ENCODE measurements at places on chromosomes 2 and 18.
A peak's percentile ranks its signal among the peaks of the same experiment; 100 is the strongest.

GRCh38 chr2:162092008-162092390 lies 18.0 kb upstream of the DPP4 start:
- DNase-seq = no peak

GRCh38 chr2:197256547-197257170 lies 53.9 kb downstream of the ANKRD44 start:
- DNase-seq = no peak

GRCh38 chr2:43636621-43637020 lies 439 bp upstream of the PLEKHH2 start:
- no peak for DNase-seq

- DNase-seq = no peak
These were observed 1.2 kb downstream of the CDH20 start for GRCh38 chr18:61334491-61334850.

DNA sequence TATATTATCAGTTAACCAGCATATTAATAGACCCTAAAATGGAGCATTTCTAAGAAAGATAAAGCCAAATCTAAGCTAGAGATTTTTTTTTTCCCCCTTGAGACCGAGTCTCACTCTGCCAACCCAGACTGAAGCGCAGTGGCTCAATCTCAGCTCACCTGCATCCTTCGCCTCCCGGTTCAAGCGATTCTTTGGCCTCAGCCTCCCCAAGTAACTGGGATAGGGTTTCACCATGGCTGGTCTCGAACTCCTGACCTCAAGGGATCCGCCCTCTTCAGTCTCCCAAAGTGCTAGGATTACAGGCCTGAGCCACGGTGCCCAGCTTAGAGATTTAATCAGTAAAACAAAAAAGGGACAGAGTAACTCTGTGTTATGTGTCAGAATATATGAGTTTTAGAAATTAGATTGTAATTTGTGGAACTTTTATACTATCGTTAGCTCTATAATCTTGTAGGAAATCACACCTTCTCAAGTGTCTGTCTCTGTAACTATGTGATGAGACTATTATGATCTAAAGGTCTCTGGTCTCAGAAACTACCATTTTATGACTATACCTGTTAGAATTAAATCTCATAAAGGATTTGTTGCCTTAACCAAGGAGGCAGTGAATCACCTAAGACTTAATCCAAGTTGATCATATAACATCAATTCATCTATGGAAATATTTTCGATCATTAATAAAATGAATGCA lies 34.0 kb downstream of the YWHAQ start:
- DNase-seq = no peak

- no peak for DNase-seq
These were observed 20.4 kb downstream of the GPC1 start for GRCh38 chr2:240455647-240456446.

DNA sequence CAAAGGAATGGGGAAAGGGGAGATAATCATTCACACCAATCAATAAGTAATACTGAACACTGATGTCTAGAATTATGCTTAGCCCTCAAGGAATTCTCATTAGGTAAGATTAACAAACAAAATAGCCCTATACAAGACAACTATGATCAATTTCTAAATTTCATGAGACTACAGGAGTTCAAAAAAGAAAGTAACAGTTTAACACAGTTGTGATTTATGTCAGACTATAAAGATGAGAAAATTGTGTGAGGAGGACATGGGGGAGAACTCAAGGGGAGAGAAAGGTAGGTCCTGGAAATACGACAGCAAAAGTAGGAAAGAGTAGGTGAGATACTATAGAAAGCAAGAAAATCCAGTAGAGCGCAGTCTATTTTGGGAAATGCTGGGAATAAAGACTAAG lies 14.9 kb downstream of the ROCK1 start:
- no peak for DNase-seq

DNA sequence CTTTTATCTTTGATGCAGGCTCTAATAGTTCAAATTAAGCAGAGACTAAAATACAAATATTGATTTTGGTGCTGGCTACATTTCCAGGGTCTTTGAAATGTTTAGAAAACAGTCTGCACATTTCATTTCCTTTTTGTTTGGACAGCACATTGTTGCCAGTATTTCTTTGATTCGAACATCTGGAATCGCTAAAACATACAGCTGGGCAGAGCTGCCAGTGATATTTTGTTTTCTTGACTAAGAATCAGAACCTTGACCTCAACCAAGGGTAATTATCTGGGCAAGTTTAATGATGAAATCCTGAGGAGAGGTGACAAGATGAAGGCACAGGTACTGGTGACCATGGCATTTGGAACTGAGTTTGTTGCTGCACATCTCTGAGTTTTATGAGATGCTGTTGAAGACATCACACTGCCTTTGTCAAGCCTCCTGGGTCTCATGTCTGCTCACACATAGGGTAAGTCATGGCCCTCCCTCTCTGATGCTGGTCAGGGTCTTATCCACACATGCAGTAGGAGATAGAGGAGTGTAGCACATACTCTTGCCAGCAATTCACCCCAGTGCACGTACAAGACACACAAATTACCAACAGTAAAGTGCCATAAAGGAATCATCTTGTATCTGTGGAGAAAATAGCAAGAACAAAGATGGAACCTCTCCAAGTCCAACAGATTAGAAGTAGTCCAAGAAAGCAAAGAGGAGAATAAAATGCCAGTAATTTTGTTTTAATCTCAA lies 391.9 kb downstream of the RND3 start:
- DNase-seq = no peak

DNA sequence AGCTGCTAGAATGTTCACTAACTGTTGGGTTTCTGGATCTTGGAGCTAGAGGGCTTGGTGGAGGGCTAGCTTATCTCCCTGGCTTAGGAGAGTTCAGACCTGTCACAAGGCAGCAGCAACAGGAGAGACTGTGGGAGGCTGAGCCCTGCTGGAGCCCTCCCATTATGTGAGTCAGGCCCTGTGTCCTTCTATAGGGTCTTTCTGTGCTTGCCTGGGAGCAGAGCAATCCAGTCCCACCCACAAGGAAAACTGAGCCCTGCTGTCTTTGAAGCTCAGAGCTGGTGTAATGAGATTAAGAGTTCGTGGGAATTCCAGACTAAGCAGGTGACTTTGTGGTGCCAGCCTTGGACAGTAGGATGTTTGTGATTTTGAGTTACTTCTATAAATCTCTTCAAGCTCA lies 249.0 kb downstream of the TTC32 start:
- no peak for DNase-seq

DNA sequence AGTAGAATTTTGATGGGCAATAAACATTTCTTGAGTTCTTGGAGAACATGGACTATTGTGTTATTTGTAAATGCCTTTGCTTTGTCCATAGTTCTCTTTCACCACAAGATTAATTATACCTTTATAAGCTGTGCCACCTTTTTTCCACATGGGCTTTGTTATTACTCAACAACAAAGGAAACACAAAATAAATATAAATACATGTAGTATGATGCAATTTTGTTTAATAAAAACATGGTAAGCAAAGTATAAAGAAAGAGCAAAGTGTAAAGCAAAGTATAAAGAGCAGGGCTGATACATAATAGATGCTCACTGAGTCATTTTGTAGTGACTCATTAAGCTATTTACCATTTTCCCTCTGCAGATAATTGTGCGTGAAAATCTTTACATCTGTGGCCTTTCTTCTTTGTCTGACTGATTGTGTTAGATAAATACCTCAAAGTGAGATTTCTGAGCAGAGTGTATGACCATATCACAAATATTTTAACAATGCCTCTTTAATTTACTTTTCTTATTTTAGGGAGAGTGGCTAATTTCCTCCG lies 80.9 kb downstream of the CERS6 start:
- no peak for DNase-seq

DNA sequence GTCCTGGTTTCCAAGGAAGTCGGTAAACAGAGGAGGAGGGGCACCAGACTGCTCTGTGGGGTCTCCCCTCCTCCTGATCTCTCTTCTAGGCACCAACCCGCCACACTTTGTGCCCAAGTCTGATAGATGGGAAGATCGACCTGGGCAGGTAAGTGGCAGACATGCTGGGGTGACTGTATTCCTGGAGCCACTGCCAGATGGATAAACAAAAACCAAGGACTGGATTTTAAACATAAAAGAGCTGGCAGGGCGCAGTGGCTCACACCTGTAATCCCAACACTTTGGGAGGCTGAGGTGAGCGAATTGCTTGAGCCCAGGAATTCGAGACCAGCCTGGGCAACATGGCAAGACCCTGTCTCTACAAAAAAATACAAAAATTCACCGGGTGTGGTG lies 181.2 kb downstream of the ANAPC1 start:
- DNase-seq = peak; percentile 20

DNA sequence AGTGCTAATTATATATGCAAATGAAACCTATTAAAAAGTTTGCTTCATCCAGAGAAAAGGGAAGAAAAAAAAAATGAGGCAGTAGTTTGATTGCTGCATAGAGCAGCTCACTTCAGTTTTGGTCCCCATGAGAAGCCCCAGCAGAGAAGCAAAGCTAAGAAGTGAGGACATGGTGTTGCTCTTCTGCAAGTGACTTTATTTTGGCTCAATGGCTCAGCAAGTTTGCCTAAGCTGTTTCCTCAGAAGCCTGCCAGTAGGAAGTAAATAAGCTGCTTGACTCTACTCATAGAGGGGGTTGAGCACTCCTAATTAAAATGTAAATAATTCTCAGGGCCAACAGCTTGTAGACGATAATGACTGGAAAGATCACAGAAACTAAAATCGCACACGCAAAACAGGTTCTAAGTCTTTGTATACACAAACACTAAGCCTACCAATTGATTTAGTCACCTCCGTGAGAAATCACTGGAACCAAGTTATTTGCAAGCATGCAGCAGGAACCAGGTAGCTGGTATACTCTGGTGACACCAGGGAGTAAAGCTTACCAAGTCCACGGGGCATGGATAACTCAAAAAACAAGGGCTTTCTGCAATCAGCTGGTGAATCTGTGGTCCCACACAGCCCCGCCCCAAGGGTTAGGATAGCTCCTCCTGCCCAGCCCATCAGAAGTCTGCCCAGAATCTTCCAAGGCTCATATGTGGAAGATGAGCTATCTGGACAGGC lies 39.7 kb upstream of the NABP1 start:
- DNase-seq = no peak

GRCh38 chr2:222445227-222445626 lies 20.9 kb downstream of the SGPP2 start:
- DNase-seq = no peak

GRCh38 chr2:15939854-15940660 lies at the start of gene MYCN:
TSS of gene MYCN (plus strand) at chr2:15940550. CDS start at chr2:15942065, 1,515 bp downstream.
- DNase-seq = peak; percentile 84

- no peak for DNase-seq
These were observed 246.9 kb downstream of the LDLRAD4 start for GRCh38 chr18:13465476-13465875.

DNA sequence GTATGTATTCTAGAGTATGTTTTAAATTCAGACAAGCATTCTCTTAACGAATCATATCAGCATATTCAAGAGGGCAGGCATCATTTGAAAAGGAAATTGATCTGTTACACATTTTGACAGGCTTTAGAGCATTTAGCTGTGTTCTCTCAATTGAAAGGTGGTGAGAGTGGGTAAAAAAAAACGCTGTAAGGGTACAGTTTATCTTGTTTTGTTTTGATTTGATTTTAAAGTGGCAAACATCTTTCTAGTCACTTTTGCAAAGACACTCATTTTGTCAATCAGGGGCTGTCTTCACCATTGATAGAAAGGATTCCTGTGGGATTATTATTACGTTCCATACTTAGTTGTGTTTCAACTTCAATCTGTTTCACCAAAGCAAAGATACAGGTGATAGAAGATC lies 2.2 kb downstream of the CDH19 start:
- DNase-seq = no peak

- no peak for DNase-seq
These were observed 97.1 kb downstream of the USP40 start for GRCh38 chr2:233469261-233470010.

DNA sequence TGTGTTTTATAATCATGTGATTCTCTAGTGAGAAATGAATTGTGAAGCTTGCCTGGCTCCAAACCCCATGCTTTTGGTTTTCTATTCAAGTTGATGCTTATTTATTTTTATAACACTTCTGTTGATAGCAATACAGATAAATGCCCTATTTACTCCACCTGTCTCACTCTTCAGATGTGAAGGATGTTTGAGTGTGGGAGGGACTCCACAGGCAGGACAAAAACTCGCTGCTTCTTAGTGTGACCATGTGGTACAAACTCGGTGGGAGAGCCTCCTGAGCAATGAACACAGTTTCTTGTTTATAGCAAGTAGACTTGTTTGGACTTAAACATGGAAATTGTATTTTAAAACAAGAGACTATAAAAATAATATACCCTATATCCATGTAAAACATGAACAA lies 219.7 kb downstream of the GULP1 start:
- DNase-seq = no peak

DNA sequence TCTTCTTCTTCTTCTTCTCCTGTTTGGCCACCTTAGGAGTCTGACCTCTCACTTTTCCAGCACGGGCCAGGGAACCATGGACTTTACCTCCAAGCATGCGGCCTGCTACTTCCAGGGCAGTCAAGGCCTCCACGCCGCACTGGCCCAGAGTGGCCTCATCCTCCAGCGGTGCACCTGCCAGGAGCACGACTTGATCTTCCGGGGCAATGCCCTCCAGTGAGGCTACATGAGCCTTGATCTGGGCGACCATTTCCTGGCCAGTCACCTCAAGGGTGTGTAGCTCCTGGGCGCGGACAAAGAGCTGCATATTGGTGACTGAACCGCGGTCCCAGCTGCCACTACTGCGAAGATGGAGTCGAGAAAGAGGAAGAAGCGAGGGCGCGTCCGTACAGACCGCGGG lies 67.1 kb downstream of the DIPK1C start:
- DNase-seq = no peak

DNA sequence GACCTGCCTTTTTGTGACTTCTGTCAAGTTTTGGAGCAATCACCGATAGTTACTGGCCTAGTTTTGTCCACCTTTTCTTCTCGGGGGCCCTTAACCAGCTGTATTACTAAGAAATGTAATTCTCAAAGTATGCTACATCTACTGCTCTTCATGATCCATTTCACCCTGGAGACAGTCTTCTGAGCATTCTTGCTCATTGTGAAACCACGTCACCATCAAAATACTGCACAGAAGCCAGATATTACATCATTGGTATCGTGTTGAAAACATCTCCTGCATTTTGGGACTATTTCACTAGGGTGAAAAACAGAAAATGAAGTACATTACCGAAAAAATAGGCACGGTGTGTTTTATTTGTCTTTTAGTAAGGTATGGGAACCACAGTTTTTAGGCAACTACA lies 11.7 kb downstream of the LYPD6B start:
- no peak for DNase-seq

GRCh38 chr2:27954221-27954673 lies 63.7 kb downstream of the BABAM2 start:
- DNase-seq = no peak

- DNase-seq = no peak
These were observed 157.0 kb upstream of the RND3 start for GRCh38 chr2:150644298-150645067.

Measured in Caki2 (cell line).